ENCODE measurements at places on chromosomes 3 and 15.

DNA sequence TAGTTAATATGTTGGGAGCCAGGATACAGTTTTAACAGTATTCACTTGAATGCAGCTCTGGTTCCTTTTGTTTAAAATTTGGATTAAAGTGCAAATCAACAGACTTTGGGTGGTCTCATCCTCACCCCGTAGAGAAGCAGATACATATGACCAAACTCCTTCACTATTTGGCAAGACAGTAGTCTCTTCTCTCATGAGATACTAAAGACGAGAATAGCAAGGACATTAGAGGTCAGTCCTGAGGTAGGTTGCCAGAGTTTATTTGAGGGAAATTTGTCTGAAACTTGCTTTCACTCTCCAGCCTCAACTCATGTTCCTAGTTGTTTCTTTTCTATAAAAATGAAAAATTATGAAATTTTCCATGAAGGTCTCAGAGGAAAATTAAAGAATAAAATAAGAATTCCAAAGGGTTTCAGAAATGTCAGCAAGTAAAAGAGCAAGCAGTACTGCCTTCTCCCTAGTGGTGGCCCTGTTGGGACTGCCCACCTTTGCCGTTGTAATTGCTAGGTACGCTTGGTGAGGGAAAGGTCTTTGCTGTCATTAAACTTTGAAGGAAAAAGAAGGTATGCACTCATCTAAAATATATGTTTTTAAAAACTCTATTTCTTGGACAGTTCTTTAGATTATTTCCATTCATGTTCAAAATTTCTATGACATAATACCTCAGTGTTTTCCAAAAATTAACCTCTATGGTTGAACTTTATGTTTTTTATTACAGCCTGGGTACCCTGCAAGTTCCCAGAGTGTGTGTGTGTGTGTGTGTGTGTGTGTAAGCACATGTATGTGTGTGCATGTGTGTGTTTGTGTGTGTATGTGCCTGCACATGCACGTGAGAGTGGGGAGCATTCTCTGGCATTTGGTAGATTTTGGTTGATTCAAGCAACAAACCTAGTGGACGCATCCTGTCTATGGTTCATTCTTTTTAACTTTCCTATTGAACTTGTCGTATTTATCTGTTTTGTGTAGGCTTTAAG lies 111.4 kb downstream of the CMSS1 start:
- no peak for DNase-seq

DNA sequence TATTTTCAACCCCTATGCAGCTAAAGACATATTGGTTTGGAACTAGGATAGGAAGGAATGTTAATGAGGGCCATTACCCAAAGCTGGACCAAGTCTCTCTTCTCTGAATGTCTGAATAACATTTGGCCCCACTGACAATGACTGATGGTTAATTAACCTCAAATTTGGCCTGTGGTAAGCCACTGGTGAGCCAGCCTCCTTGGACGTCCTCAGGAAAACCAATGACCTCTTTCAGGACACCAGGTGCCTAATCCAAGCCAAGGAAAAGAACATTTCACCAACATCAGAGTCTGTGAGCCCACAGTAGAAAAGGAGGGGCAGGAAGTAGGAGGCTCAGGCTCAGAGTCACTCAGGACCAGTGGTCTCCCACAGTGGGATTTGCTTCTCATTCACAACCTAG lies 56.4 kb upstream of the ETV5 start:
- DNase-seq, result no peak

DNA sequence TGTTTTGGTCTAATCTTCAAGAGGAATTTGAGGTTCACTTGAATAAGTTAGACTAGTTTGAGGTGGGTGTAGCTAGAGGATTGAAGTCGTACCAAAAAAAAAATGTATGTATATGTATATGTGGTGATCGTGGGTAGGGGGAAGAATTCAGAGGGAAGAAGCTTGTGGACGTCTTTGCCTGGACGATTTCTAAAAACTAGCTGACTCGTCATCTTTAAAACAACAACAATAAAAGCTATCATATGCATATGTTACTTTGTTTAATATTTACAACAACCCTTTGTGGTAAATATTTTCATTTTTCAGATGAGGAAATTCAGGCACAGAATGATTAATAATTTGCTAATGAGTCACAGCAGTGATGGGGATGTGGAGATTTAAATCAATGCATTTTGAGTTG lies 18.1 kb downstream of the RNF111 start:
- DNase-seq, result no peak

DNA sequence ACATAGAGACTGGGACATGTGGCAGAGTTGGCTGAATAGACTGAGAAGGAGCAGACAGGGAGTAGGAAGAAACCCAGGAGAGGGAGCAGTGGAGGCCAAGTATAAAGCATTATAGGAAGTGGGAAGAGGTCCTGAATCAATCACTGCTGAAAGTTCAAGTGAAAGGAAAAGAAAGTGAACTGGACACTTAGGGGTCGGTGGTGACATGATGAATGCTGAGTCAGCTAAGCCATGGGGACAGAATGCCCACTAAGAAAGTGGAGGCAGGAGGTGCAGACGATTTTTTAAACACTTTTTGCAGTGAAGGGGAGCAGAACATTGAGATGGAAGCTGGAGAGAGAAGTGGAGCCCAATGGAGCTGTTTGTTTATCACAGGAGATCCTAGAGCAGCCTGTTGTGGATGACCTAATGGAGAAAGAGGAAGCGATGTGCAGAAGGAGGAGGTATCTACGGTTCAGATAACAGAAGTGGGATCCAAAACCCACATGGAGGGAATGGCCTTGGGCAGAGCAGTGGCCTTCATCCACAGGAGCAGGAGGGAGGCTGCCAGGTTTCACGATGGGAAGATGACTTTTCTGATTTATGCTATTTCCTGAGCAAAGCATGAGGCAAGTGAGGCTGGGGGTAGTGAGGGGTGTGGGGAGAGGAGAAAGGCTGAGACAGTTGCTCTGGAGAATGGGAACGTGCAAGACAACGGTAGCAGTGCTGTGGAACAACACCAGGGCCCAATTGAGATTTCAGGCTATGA lies 208.2 kb downstream of the RPLP1 start:
- no peak for DNase-seq

- DNase-seq, result no peak
These were observed 4.1 kb upstream of the RARB start for GRCh38 chr3:25423780-25424588.

GRCh38 chr3:95721938-95722337 lies 1092.5 kb upstream of the EPHA6 start:
- no peak for DNase-seq

DNA sequence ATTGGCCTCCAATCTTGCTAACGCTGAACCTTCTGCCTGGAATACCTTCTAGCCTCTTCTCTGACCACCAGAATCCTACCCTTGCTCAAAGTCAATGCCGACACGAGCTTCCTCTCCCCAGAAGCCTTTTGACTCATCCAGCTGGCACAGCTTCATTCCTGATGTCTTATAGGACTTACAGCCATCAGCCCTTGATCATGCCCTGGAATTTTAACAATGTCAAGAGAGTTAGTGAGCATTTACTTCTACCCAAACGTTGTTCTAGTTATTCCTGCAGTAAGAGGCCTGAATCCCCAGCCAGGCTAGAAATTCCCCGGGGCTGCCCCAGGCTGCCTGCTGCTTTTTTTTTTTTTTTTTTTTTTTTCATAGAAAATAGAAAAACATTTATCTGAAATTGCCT lies 3.9 kb downstream of the CYP1A2 start:
- DNase-seq, result no peak

DNA sequence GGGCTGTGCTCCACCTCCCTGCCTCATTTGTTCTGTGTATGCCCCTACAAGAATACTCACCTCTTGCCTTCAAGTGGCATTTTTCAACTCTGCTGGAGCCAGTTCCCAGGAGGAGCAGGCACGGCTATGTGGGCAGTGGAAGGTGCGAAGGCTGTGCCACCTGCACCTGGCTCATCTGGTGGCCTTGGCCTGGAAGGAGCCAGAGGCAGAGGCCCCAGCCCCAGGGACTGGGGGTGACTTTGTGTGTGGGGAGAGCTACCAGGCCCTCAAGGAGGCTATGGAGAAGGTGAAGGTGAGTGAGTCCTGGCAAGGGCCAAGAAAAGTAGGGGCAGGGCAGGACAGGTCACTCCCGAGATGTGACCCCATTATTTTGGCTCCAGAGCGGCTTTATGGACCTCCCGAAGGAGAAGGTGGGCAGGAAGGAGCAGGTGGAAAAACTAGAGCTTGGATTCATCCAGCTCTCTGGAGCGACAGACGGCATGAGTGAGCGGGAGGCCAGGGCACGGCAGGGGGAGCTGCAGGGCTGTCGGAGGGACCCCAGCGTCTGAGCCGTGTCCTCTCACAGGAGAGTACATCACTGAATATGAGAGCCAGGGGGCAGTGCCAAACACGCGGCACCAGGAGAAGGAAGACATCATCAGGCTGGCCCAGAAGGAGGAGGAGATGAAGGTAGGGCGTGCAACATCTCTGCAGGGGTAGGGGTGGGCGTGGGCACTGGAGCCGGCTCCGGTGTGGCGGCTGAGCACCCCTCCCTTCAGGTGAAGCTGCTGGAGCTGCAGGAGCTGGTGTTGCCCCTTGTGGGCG lies 57.3 kb upstream of the UBE2Q2 start:
- peak; percentile 67 for DNase-seq

DNA sequence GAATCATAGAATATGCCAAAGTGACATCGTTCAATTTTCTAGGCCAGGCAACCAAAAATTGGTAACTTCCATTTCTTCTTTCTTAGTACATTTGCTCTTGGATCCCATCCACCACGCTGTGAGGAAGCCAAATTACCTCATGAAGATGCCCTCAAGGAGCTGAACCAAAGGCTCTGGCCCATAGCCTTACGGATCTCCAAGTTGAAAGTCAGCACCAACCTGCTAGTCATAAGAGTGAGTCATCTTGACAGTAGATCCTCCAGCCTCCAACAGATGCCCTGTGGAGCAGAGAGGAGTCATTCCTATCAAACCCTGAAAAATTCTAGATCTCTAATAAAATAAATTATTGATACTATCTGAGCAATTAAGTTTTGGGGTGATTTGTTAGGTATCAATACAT lies 322.5 kb upstream of the COL8A1 start:
- no peak for DNase-seq

DNA sequence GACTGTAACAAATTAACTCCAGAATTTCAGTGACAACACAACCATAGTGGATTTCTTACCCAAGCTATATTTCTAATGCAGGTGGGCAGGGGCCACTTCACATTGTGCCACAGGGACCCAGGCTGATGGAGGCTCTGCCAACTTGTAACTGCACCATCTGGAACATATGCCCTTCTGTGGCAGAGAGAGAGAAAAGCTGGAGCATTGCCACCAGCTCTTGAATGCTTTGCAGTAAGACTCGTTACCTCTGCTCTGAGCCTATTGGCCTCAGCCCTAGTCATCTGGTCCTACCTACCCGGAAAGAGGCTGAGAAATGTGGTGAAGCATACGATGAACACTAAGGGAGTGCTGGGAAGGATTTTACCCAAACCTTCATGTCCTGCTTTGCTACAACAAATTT lies 587.1 kb downstream of the ZNF385D start:
- no peak for DNase-seq

GRCh38 chr3:141487521-141488252 lies 860 bp downstream of the RASA2 start:
- DNase-seq, result peak; percentile 84

DNA sequence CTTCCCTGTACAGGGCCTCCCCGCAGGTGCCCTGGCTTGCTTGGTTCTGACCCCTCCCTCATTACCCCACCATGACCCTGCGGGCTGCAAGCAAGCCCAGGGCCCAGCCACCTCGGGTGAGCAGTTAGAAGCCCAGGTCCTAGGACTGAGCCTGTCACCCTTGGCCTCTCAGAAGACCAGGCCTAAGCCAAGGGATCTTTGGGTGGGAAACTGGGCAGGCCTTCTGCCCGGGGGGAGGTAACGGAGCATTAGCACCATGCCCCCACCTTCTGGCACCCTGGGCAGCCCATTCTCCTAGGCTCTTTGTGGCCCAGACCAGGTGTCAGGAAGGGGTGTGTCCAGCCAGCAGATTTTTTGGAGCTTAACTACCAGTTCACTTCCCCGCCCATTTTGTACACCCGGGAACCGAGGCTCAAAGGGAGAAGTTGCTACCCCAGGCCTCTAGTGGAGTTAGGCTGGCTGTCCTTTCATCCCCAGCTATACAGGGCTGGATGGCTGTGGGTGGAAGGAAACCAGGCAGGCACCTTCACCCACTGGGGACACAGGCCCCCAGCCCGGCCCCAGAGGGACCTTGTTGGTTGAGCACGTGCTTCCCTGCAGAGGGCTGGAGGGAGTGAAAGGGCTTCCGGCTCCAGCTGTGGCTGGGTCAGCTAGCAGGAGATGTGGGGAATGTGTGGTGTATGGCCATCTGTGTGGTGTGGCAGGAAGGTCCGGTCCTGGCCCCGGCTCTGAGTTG lies 1.4 kb downstream of the CSK start:
- DNase-seq, result no peak

DNA sequence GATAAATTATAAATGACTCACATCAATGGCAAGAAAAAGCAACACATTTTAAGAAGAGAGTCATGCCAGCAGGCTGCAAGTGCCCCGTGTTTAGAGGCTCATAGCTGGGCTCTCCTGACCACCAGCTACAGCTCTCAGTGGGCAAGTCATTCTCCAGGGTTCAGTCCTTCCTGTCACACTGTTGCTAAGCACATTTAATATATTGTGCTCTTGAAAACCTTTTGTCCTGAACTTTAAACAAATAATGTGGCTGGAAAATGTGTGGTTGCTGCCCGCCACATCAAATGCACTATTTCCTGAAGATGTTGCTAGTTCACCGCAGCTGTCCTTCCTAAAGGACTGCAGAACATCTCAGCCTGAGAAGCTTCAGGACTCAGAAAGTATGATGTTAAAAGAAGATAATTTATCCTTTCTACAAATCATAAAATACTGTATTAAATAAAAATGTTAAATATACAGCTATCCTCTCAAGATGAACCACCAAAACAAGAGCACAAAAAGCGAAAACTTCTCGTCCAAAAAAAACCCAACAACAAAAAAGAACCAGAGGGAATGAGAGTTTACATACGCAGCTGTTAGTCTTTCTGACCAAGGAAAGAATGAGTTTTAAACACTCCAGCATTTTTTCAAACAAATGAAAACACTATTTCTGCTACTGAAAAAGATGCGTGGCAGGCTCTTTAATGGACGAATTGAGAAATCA lies 951 bp downstream of the TARS3 start:
- no peak for DNase-seq

DNA sequence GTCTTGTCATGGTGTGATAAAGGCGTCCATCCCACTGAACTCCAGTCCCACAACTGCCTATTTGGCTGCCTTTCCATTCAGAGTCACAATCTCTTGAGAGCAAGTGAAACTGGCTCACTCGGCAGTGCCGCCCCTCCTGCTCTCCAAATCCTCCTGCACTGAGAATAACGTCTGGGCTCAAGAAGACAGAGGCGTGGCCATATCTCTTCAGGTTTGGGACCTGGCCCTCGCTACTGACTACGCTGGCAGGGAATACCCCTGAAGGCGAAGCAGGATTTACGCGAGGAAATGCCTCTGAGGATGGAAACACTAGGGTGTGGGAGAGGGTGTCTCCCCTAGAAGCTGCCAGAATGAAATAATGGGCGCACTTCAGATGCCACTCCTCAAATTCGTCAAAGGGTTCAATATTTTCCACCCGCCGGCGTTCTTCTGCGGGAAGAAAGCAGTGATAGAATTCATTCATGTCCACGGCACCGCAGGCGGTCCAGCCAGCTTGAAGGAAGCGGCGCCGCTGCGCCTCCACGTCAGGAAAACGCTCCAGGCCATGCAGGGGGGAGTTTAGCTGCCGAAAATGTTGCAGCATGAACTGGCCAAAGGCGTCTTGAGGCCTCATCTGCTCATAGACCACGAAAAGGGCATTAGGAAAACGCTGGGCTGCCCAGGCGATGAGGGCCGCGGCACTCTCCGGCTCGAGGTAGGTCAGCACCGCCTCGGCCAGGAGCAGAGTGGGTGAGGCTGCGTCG lies 985 bp downstream of the LCMT2 start:
- no peak for DNase-seq

GRCh38 chr15:92606126-92606835 lies 49.3 kb downstream of the FAM174B start:
- no peak for DNase-seq
